ENCODE measurements at places on chromosomes 4 and X.

- DNase-seq: no peak
These were observed 1206.5 kb upstream of the PABPC4L start for GRCh38 chr4:135408109-135408508.

DNA sequence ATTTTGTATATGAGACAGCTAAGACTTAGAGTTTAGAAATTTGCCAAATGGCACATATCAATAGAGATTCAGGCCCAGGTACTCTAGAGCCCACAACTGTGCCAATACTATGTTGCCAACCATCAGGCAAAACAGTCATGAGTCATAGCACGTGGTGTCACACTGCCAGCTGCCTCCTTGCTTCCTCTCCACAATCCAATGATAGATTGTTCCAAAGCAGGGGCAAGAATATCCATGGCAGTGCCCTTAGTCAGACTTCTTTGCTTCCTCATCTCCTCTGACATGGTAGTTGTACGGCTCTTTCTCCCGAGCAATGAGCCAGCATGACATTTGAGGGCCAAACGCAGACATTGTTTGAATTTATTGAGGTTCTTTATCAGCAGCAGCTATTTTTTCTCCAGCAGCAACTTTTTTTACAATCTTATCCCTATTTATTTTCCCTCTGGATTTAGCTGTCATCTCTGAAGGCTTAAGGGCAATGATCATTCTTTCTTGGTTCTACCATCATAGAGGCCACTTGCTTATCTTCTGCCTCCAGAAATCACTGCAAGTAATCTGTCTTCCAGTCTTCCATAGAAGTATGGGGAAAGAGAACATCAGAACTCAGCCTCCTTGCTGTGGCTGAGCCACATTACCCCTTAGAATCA, 169.7 kb downstream of the COL4A6 start:
- no peak for DNase-seq

- no peak for DNase-seq
These were observed 58.3 kb upstream of the PRKX start for GRCh38 chrX:3771766-3772165.

- DNase-seq: peak; percentile 5
These were observed 50.2 kb downstream of the LEF1 start for GRCh38 chr4:108118505-108118904.

Data from DMS79 treated with DMSO at 0.1 percent for 48 hours (cell line).